ENCODE measurements at places on chromosomes 1 and 21.

DNA sequence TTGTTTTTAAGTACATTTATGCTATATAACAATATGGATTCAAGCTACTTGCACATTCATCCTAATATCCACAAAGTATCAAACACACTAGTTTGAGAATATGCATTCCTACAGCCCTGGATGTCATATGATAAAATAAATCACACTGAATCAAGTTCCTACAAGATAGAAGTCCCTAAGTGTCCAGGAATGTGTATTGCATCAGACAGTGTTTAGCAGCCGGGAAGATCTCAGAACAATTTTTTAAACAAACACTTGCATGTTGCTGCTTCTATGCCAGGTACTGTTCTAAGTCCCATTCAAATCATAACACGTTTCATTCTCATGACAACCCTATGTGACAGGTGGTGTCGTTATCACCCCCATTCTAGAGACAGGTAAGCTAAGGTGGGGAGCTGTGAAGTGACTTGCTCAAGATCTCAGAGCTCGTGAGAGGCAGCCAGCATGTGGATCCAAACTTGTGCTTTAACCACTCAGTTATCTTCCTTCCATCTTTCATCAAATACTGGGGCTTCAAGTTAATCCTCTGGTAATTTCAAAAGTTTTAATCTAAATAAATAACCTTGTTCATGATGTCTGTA lies 68.3 kb upstream of the KIF26B start:
- no peak for DNase-seq

- no peak for DNase-seq
These were observed 111.2 kb upstream of the LHX8 start for GRCh38 chr1:75023005-75023404.

GRCh38 chr1:111909030-111909429 lies 80.4 kb downstream of the KCND3 start:
- DNase-seq, result no peak

DNA sequence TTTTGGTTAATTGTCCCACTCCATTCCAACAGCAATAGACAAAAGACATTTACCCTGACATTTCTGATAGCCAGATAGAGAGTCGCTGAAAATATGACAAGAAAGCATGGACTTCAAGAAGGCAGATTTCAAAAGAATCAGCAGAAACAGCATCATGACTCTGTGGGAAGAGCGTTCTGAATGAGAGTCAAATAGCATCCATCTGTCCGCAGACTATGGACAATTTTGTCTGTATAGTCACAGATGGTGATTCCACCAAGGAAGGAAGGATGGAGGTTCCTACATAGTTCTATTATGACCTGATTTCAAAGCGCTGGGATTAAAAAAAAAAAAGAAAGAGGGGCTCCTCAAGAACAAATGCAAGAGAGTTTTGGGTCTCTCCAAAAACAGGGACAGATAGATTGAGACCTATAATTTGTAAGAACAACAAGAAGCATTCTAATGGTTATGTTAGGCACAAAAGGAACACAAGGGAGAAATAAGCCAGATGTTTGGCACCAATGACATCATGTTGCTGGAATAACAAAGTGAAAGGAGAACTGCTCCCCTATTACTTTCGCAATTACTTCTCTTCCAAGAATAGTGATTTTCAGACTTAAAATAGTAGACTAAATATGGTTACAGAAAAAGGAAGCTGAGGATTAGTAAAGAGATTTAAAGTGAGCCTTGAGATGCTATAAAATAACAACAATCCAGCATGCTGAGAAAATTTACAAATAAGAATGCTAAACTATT lies 28.5 kb downstream of the NIBAN1 start:
- no peak for DNase-seq

GRCh38 chr1:64240206-64240605 lies 36.8 kb downstream of the UBE2U start:
- DNase-seq, result no peak

- DNase-seq, result no peak
These were observed 14.7 kb downstream of the C1orf116 start for GRCh38 chr1:207017615-207018559.

- DNase-seq, result no peak
These were observed 20.9 kb downstream of the S100A7A start for GRCh38 chr1:153437236-153437635.

- no peak for DNase-seq
These were observed 36.6 kb downstream of the RGL1 start for GRCh38 chr1:183841550-183841949.

GRCh38 chr1:241499910-241500309 lies 19.6 kb downstream of the FH start:
- peak; percentile 59 for DNase-seq

GRCh38 chr1:181079382-181079781 lies 9.1 kb upstream of the IER5 start:
- no peak for DNase-seq

DNA sequence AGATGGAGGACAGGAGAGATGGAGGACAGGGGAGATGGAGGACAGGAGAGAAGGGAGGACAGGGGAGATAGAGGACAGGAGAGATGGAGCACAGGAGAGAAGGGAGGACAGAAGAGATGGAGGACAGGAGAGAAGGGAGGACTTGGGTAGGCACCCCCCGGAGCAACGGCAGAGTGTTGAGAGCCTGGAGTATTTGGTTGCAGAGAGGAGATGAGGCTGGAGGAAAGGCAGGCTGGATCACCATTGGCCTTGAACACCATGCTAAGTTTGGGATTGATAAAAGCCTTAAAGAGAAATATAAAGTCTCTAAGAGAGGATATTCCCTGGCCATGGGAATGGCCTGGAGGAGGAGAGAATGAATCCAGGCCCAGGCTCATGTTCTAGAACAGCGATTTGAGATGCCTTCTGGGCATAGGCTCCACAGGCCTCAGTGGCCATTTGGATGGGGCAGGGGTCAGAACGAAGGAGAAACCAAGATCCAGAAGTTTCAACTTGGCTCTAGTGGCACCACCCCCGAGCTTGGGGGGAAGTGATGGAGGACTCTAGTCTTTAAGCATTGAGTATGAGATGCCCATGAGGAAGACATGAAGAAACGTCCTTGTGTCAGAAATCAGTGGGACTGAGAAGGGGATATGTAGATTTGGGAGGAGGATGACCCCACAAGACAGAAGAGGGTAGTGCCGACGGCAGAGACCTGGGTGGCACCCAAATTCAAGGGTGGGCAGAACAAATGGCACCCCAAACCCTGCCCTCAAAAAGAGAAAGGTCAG lies 47.9 kb upstream of the EDN2 start:
- DNase-seq, result no peak

DNA sequence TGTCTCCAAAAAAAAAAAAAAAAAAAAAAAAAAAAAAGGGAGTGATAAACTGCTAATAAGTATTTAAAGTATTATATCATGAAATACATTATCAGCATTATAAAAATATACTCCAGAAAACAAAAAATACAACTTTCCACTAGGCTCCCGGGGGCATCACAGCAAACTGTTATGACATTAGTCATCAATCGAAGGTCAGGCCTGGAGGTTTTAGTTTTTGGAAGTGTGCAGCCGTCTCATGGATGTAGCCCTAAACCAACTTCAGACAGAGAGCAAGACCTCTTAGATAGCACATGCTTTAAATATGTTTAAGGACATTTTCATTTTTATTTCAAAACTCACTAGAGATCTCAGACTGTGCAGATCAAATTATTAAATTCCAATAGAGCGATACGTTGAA lies 106.3 kb downstream of the RERE start:
- peak; percentile 42 for DNase-seq

GRCh38 chr1:18751425-18751824 lies 108.0 kb downstream of the TAS1R2 start:
- no peak for DNase-seq

Measured in endothelial cell of umbilical vein (primary cell).